ENCODE measurements at places on chromosomes 4 and X. TPM values are rescaled to one million over a fixed set of nuclear protein-coding genes. Genes with fewer than 3 reads are reported as not detected.

The RTL9 gene
- total RNA-seq = not detected

The GYPE gene
- total RNA-seq = 0.16 TPM

The PAGE5 gene
- total RNA-seq = not detected

The TRPC5OS gene
- not detected for total RNA-seq

The MGARP gene
- not detected for total RNA-seq

The CDKN2AIP gene
- 24.1 TPM for total RNA-seq

The ALPK1 gene
- 9.7 TPM for total RNA-seq

The HS6ST2 gene
- total RNA-seq = 1.1 TPM

The NXF2B gene
- not detected for total RNA-seq

The BTK gene
- total RNA-seq = not detected

The PRDM8 gene
- 11.9 TPM for total RNA-seq

The MAGEE2 gene
- total RNA-seq = not detected

The F8A3 gene
- total RNA-seq = 27.1 TPM

The EFNB1 gene
- total RNA-seq = 8.0 TPM

The OCRL gene
- 4.1 TPM for total RNA-seq

All from activated T-helper 1 cell treated with anti-CD3 and anti-CD28 coated beads, Interleukin-12 subunit alpha, Interleukin-12 subunit beta, Interleukin-2, Interleukin-4 antibody, amounts not matched to agents 30 ng/mL and 10 ng/mL and 1 ng/mL, durations not matched to agents 14 hours and 24 hours and 36 hours (primary cell).